ENCODE measurements at places on chromosomes 16 and 17.

DNA sequence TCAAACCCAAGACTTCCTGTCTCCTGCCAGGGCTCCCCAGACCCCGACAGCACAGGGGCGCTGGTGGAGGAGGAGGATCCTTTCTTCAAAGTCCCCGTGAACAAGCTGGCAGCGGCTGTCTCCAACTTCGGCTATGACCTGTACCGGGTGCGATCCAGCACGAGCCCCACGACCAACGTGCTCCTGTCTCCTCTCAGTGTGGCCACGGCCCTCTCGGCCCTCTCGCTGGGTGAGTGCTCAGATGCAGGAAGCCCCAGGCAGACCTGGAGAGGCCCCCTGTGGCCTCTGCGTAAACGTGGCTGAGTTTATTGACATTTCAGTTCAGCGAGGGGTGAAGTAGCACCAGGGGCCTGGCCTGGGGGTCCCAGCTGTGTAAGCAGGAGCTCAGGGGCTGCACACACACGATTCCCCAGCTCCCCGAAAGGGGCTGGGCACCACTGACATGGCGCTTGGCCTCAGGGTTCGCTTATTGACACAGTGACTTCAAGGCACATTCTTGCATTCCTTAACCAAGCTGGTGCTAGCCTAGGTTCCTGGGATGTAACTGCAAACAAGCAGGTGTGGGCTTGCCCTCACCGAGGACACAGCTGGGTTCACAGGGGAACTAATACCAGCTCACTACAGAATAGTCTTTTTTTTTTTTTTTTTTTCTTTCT lies 8.1 kb downstream of the SERPINF1 start:
- H3K27me3 ChIP-seq, result no peaks in the 10 kb centered on the region
- peak overlapping the region; percentile 21 for H3K4me3 ChIP-seq
- H3K36me3 ChIP-seq, result no peaks in the 10 kb centered on the region

DNA sequence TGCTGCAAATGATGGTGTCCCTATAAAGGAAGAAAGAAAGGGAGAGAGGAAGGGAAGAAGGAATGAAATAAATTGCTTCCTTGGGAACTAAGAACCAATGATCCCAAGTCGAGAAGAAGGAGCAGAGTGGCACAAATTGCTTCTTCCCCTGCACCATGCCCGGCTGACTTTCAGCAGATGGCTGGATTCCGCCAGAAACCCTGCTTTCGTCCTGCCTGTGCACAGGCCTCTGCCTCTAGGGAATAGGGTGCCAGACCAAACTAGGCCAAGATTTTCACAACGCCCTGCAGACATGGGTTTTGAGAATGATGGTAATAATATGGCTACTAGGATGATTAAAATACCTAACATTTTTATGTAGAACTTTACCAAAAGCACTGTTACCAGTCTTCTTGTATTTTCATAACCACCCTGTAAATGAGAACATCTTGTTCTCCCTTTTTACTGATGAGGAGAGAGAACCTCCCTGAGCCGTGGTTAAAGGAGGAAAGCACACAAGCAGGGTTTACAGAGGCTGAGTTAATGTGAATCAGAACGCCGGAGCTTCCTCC lies 122.1 kb upstream of the HSBP1 start:
- no peak for DNase-seq
- H3K4me1 ChIP-seq, result peaks cover 2% of the 10 kb centered on the region
- H3K4me3 ChIP-seq, result no peak overlapping the region
- no peaks in the 10 kb centered on the region for H3K27me3 ChIP-seq
- H3K36me3 ChIP-seq, result no peaks in the 10 kb centered on the region
- no peak overlapping the region for H3K27ac ChIP-seq

- H3K27ac ChIP-seq, result no peak overlapping the region
- H3K36me3 ChIP-seq, result no peaks in the 10 kb centered on the region
- no peaks in the 10 kb centered on the region for H3K27me3 ChIP-seq
- no peak overlapping the region for H3K4me3 ChIP-seq
Measured at GRCh38 chr17:77750427-77751043, 208.0 kb upstream of the TNRC6C start.

- H3K4me1 ChIP-seq, result no peaks in the 10 kb centered on the region
- DNase-seq, result no peak
- no peaks in the 10 kb centered on the region for H3K36me3 ChIP-seq
Measured at GRCh38 chr16:86134802-86135461, 236.0 kb downstream of the IRF8 start.

DNA sequence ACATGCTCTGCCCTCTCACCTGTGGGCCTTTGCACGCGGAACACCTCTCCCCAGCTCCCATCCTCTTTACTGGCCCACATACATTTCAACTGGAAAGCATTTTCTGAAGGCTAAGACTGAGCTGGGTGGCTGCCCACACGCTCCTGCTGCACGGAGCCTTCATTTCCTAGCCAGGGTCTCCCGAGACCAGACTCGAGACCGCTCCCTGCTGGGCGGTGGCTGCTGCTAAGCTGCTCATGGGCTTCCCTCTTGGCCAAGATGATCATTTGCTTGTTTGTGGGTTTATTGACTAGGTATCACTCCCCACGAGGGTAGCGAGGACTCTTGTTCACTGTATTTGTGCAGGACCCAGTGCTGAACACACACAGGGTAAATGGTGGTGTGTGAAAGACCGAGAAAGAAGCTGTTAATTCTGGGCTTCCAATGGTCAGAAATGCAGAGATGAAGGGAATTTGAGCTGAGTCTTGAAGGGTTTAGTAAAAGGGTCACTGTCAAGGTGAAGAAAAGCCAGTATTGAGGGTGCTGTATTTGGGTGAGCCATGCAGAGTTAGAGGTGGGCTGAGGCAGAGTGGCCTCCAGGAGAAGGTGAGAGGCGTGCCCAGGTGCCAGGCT lies 907 bp downstream of the TRAPPC2L start:
- no peaks in the 10 kb centered on the region for H3K27me3 ChIP-seq
- H3K36me3 ChIP-seq, result peaks cover 6% of the 10 kb centered on the region
- peak; percentile 78 for DNase-seq
- peaks cover 29% of the 10 kb centered on the region for H3K4me1 ChIP-seq

DNA sequence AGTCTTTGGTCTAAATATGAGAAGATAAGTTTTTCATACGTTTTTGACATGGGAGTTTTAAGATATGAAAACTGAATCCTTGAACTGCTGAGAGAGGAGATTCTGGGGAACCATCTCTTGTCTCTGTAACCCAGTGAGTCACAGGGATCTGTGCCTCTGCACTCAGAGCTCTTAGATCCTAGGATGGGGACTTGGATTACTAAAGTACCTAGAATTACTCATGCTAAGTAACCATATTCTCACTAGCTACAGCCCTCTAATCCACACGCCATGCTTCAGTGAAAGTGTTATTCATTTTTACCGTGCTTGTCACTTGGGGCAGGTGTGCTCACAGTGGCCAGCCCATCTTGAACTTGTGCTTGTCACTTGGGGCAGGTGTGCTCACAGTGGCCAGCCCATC lies 2.0 kb downstream of the MRM3 start:
- no peaks in the 10 kb centered on the region for H3K27me3 ChIP-seq
- peak overlapping the region; percentile 82 for H3K27ac ChIP-seq
- DNase-seq, result no peak

DNA sequence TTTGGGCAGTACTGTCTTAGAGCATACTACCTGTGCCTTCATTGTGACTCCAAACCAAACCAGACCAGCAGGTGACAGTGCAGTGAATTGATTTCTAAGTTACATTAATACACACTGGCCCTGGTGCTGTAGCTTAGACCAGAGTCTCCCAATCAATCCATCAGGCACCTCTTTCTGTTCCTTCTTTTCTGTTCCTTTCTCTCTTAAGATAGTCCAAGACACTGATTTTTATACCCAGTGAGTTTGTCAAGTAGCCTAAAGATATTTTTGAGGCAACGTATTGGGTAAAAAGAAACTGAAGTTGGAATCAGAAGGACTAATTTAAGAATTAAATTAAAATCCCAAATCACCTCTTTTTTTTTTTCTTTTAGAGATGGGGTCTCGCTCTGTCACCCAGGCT lies 43.1 kb downstream of the ABAT start:
- no peaks in the 10 kb centered on the region for H3K27me3 ChIP-seq
- no peak overlapping the region for H3K4me3 ChIP-seq
- DNase-seq, result no peak
- no peaks in the 10 kb centered on the region for H3K4me1 ChIP-seq

DNA sequence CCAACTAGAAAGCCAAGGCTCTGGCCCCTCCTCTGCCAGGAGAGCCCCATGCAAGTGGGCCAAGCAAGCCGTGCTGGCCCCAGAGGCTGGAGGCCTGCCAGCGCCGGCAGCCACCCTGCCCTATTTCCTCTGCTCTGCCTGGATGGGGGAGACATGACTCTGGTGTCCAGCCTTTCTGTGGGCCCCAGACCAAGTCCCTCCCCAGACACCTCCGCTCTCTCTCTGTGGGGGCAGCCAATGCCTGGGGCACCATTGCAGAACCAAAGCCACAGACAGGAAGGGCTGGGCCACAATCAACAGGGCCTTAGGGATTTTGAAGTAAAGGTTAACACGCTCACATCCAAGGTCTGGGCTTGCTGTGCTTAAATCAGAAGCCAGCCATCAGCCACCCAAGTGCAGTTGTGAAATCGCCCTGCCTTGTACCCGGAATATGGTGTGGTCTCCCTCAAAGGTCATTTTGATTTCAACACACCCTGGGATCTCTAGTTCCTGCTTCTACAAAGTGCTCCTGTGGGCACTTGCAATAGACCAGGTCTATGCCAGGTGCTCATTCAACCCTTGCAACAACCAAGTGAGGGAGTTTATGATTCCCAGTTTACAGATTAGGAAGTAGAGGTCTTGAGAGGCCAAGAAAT lies 63.5 kb upstream of the TEX2 start:
- no peaks in the 10 kb centered on the region for H3K27me3 ChIP-seq
- peaks cover 8% of the 10 kb centered on the region for H3K36me3 ChIP-seq
- DNase-seq, result peak; percentile 10
- peaks cover 38% of the 10 kb centered on the region for H3K4me1 ChIP-seq

DNA sequence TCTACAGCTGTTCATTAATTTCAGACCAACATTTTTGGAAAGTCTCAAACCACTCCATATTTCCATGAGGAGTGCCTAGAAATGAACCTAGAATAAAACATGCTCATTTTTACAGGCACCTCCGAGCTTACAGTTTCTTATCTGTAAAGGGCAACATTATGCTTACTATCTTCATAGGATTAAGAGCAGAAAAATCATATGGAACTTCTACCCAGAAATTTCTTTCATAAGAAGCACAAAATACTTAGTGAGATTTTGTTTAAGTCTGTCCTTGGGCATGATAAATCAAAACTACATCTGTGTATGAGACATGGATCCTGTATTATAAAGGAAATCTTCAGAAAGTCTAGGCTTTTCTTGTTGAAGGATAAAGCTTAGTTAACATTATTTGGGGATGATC lies 187.4 kb downstream of the CA10 start:
- no peaks in the 10 kb centered on the region for H3K27me3 ChIP-seq
- no peak overlapping the region for H3K27ac ChIP-seq
- no peaks in the 10 kb centered on the region for H3K36me3 ChIP-seq
- no peaks in the 10 kb centered on the region for H3K4me1 ChIP-seq

GRCh38 chr16:69451166-69451565 lies 26.7 kb downstream of the CYB5B start:
- no peaks in the 10 kb centered on the region for H3K27me3 ChIP-seq
- no peak for DNase-seq
- peaks cover 27% of the 10 kb centered on the region for H3K4me1 ChIP-seq
- H3K4me3 ChIP-seq, result no peak overlapping the region

DNA sequence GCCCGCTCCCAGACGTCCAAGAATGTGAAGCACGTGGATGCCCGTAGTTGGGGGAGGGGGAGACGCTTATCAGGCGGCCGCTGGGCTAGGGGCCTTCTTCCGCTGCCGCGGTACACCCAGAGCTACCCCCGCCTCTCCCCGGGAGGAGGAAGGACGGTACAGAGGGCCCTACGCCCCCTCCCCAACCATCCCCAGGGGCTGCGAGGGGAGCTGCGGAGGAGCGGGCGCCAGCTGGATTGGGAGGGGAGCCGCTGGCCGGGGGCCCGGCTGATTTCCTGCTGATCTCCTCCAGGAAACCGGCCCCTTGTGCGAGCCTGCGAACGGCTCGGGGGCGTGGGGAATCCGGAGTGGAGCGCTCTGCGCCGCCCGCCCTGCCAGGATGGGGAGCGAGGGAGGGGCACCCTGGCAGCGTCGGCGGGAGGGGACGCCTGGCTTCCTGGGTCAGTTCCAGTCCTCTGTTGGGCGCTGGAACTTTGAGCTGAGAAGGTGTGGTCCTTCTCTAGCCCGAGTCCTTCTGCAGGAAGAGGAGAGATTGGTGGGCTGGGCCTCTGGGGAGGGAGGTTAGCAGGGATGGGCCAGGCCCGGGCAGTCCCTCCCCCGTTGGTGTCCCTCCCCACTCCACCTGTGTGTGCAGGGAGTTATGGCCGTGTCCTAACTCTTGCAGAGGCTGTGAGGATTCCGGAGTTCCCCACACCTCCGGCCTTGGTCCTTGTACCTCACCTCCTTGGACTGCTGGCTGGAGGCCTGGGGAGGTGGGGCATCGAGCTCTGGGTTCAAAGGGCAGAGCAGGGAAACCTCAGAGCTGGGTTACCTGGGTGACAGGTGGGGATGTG lies 19.2 kb downstream of the GJD3 start:
- peak; percentile 38 for DNase-seq
- H3K4me3 ChIP-seq, result peak overlapping the region; percentile 70
- H3K27ac ChIP-seq, result peak overlapping the region; percentile 70
- peaks cover 73% of the 10 kb centered on the region for H3K4me1 ChIP-seq
- no peaks in the 10 kb centered on the region for H3K27me3 ChIP-seq

- no peaks in the 10 kb centered on the region for H3K36me3 ChIP-seq
- peak within 1 kb of the TSS; percentile 83 for H3K4me3 ChIP-seq
- H3K27ac ChIP-seq, result peak within 1 kb of the TSS; percentile 44
Measured at GRCh38 chr16:29899516-29900101, at the start of gene SEZ6L2. SEZ6L2 (minus strand) TSS chr16:29899550; CDS start chr16:29899019, 531 bp downstream.

GRCh38 chr17:59846394-59847165 lies 46.2 kb downstream of the TUBD1 start:
- no peaks in the 10 kb centered on the region for H3K27me3 ChIP-seq
- H3K4me3 ChIP-seq, result peak overlapping the region; percentile 48
- H3K36me3 ChIP-seq, result peaks cover 16% of the 10 kb centered on the region
- H3K27ac ChIP-seq, result peak overlapping the region; percentile 100
- no peak for DNase-seq

- no peak overlapping the region for H3K4me3 ChIP-seq
- peaks cover 6% of the 10 kb centered on the region for H3K27me3 ChIP-seq
- no peaks in the 10 kb centered on the region for H3K4me1 ChIP-seq
Measured at GRCh38 chr16:49639739-49640431, 216.0 kb downstream of the ZNF423 start.
